ENCODE measurements at places on chromosomes 2 and 18.

DNA sequence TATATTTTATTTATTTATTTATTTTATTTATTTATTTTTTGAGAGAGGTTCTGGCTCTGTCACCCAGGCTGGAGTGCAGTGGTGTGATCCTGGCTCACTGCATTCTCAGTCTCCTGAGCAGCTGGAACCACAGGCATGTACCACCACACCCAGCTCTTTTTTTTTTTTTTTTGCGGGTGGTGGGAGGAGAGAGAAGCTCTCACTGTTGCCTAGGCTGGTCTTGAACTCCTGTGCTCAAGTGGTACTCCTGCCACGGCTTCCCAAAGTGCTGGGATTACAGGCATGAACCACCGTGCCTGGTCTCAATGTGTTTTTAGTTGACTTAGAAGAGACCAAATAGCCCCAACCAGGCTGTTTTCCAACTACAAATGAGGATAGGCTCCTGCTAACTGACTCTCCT lies 80.7 kb downstream of the PDCL3 start:
- no peak for DNase-seq

DNA sequence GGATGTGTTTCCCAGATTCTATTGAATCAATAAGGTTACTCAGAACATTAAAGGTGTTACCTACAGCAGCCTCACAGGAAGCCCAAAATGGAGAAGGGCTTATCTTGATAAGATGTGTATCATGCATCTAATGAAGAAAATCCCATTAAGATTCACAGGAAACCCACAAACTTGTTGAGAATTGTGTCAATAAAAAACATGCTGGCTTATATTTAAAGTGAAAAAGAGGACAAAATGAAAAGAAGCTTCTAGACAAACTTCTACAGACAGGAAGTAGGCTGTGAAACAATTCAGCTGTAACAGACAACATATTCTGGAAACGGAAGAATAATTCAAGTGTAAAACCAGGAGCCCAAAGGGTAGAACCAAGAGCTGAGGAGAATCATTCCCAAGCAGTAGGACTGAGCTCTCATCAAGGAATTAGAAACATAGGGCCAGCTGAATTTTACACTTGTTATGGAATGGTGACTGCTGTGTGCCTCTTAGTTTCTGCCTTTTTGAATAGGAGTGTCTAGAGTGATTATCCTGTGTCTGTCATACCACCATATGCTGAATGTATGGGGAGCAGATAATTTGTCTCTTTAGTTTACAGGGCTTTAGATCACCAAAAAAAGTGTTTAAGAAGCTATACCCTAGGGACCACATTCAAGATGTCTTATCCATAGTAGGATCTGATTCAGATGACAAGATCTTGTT lies 9.6 kb downstream of the IMMT start:
- DNase-seq = no peak

GRCh38 chr2:116754381-116755101 lies 1060.0 kb upstream of the DDX18 start:
- no peak for DNase-seq

- no peak for DNase-seq
Observed at GRCh38 chr18:79910563-79911343, 40.7 kb downstream of the SLC66A2 start.

GRCh38 chr2:150903461-150903860 lies 358.2 kb downstream of the RBM43 start:
- no peak for DNase-seq

DNA sequence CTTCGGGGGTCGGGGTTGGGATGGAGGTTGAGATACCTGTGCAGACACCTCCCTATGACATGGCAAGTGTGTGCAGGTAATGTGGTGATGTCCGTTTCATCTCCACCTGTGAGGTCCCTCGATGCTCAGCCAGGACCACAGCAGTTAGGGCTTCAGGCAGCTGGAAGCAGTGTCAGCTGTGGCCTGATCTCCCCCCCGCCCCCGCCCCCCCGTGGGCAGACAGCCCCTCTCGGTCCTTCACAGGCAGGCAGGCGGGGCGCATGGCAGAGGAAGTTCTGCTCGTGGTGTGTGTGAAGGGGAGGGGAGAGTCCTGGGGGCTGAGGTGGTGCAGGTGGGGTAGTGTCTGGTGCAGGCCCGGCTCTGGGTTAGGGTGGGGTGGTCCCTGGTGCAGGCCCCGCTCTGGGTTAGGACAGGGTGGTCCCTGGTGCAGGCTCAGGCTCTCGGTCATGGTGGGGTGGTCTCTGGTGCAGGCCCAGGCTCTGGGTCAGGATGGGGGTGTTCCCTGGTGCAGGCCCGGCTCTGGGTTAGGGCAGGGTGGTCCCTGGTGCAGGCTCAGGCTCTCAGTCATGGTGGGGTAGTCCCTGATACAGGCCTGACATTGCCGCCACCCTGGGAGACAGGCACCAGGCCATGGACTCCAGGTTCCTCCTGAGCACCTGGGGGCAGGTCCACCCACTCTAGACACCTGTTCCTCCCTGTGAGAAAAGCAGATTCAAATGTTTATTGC lies 94.3 kb downstream of the NFATC1 start:
- DNase-seq = no peak

DNA sequence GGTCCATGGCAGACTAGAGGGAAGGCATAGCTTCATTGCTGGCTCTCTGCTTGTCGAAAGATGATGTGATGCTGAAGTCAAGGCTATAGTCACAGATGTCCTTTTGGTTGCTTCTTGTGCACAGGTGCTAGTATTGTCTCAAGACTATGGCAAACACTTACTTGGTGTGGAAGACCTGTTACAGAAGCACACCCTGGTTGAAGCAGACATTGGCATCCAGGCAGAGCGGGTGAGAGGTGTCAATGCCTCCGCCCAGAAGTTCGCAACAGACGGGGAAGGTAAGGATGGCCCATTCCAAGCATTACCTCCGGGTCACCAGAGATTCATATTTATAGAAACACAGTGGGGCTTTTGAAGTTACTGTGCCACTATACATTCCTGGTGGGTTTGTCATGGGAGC lies 95.5 kb upstream of the EML6 start:
- no peak for DNase-seq

DNA sequence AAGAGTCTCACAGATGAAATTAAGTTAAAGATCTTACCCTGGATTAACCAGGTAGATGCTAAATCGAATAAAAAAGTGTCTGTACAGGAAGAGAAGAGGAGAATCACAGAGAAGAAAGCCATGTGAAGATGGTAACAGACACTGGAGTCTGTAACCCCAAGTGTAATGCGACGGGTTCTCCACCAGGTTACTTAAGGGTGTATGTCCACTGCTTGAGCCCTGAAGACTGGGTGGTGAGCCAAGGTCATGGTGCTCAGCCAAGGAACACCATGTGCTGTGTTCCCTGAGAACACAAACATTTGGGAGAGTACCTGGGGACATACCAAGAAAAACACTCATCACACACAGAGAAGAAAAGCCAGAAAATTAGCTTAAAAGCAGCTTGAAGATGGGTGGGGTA lies 8.2 kb upstream of the ACADL start:
- DNase-seq = no peak

Measured in stimulated activated CD8-positive, alpha-beta memory T cell treated with anti-CD3 and anti-CD28 coated beads, Interleukin-7, amount 100 ng/mL, for 4 hours (primary cell).